ENCODE measurements at places on chromosomes 1 and 21.

DNA sequence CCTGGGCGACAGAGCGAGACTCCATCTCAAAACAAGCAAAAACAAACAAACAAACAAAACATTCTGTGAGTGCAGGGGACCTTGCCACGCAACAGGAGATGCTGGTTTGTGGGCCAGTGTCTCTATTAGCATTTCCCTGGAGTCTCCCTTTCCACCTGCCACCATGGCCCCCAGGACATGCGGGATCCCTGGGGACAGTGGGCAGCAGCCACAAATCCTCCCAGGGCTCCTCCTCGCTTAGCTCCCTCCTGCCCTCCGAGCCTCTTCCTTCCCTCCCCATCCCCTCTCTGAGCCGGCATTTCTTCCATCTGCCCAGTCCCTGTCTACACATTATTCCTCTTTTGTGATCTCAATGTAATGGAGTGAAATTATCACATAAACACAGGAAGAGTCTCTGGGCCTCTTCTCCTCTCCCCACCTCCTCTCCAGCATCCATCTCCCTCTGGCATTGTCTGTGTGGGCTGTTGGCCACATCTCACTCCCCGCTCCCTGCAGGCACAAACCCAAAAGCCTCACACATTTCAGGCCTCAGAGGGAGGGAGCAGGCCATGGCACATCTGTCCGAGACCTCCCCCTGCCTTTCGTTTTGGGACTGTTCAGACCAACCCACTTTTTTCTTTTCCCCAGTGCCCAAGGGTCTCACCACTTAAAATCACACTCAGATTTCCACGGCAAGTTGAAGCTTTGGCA, 144.3 kb downstream of the MIS18A start:
- DNase-seq: no peak

- no peak for DNase-seq
Observed at GRCh38 chr1:18657506-18658201, 27.0 kb downstream of the PAX7 start.

DNA sequence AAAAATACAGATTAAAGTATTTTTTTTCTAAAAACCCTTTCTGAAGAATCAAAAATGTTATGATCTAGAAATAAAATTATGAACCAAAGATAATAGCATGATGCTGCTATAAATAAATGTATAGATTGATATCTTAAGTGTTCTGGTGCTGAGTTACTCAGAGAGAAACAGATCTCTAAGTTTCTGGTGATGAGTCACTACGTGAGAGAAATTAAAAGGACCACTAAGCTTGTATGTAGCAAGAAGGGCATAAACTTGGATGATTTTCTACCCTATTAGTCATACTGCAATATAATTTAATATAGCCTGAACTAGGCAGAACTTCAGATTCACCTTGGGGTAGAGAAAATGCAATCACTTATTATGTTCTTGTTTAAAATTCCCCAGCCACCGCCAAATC, 514.8 kb downstream of the AMY1C start:
- DNase-seq: no peak

GRCh38 chr1:93798291-93798690, 80.7 kb downstream of the DNTTIP2 start:
- DNase-seq: no peak

DNA sequence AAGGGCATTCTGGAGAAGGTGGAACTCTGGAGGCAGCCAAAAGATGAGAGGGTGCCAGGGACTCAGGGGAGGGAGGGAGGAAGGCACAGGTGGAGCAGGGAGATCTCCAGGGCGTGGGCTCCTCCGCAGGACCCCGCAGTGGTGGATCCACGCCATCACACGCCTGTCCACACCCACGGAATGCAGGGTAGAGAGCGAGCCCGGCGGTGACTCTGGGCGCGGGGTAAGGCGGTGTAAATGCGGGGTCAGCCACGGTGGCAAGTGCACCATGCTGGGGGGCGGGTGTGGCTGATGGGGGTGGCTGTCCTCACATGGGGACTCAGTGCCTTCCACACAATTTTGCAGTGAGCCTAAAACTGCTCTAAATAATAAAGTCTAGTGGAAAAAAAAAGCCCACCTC, 105.1 kb upstream of the TTC34 start:
- DNase-seq: no peak

DNA sequence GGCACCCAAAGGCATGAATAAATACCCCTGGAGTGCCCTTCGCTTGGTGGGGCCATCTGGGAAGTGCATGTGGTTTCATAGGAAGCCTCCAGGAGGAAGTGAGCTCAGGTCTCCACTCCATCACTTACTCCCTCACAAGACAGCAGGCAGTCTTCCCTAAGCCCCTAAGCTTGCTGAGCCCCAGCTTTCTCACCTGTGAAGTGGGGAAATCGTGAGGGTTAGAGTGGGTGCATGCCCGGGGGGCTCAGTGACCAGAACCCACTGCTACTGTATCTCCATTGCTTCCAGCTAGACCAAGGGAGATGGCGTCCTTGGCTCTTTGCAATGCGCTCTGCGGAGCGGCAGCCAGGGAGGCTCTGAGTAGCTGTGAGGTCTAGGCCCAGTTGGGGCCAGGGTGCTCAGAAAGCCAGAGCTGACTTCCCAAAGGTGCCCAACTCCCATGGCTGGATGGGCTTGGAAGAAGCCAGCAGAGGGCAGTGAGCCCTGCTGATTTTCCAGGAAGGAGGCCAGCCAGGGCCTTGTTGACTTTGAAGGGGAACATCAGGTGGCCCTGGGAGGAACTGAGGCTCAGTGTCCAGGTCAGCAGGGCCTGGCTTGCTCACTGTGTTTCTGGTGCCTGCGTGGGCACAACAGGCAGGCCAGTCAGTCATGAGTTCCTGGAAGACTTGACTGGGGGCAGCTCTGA, 27.3 kb downstream of the CDCP2 start:
- DNase-seq: no peak

DNA sequence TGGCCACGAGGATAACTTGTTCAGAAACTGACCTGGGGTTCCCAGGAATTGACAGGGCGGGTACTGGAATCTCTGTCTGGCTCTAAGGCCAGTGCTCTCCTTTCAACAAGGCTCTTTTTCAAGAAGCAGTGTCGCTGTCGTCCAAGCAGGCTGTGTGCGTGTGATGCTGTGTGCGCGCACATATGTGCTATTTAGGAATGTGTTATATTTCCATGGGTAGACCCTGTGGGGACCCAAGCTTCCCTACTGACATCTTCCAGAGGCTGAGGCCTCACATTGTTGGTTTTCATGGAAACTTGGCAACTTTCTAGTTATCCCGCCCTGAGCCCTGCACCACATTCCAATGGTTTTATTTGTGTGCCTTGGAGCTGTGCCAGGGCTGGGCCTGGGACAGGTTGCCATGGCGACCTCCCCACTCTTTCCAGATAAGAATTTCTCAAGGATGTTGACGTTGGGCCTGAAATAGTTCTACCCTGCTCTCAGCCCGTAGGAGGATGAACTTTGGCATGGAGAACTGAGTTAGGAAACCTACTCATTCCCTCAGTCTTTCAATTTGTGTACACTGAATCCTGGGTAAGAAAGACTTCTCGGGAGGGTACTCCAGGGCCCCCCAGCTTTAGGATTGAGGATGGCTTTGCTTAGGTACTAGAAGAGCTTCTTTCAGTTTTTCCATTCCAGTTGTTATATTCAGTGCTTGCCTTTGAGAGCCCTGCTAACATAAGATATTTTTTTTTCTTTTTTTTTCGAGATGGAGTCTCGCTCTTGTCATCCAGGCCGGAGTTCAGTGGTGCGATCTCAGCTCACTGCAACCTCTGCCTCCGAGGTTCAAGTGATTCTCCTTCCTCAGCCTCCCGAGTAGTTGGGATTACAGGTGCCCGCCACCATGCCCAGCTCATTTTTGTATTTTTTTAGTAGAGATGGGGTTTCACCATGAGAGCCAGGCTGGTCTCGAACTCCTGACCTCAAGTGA, 38.8 kb upstream of the SRSF10 start:
- DNase-seq: no peak

DNA sequence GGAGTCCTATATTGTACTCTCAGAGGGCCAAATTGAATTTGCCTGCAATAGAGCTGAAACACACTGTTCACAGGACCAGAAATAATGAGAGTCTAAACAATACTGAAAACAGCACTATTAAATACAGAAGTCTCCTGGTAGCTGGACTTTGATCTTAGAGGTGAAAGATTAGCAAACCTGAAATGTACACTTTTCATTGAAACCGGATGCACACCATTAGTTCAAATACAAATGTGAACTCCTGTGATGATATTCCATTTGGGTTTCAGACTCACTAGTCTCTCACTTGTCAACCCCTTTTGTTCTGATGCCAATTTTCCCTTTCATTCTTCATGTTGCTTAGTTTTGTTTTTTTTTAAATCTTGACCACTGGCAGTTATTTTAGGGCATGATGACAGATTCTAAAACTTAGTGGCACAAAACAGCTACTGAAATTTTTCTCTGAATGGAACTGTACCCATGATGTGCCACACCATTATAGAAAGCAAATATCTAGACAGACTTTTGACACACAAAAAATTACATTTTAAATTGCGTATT, 5.9 kb upstream of the TNFSF4 start:
- no peak for DNase-seq

- DNase-seq: no peak
Observed at GRCh38 chr1:1781526-1781903, 3.2 kb upstream of the NADK start.

DNA sequence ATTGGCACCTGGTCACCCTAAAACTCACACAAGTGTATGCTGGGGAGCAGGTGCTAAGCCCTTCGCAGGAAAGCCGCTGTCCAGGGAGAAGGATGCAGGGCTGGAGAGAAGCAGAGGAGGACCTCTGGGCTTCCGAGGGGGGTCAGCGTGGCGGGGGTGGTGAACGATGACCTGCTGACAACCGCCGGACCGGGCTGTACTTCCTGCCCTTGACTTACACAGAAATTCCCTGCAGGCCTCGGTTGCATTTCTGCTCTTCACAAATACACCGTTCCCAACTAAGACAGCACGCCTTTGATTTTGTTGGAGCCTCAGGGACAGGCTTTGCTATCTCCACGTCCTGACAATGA, 37.6 kb downstream of the SLC2A7 start:
- no peak for DNase-seq

GRCh38 chr1:211260141-211261107, 1.3 kb downstream of the RCOR3 start:
- peak; percentile 68 for DNase-seq

DNA sequence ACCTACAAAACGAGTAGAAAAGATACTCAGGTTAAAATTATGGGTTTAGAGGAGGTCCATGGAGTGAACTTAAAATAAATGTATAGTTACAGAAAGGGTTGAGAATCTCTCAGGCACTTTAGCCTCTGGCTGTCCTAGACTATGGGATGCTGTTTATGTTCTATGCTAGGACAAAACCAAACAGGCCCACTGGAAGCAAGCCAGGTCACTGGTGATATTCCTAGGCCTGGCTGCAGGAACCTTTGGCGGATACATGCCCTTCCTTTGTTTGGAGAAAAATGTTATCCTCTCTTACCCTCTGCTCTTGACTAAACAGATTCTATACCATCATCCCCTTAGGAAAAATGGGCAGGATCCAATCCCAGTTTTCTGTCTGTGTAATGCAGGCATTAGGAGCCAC, 90.7 kb upstream of the DUSP10 start:
- DNase-seq: no peak

- no peak for DNase-seq
Observed at GRCh38 chr1:153968972-153969371, 1.3 kb downstream of the CREB3L4 start.

- DNase-seq: no peak
Observed at GRCh38 chr1:245412306-245412705, 257.5 kb downstream of the KIF26B start.

DNA sequence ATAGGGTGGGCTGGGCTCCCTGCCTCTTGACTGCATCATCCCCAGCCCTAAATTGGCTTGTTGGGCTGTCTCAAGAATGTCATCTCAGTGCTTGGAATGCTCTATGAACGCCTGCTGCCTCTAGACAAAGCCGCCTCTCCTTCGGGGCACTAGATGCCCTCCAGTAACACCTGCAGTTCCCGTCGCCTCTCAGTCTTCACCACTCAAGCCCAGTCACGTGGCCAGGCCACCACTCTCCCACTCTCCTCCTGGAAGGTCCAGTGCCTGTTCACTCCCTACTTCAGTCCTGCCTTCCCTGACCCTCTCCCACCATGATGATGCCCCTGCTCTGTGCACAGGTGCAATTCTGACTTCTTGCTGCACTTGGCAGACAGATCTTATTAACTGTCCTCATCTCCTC, 7.0 kb downstream of the TAS1R2 start:
- no peak for DNase-seq

GRCh38 chr1:50292276-50292675, 131.0 kb downstream of the DMRTA2 start:
- no peak for DNase-seq

DNA sequence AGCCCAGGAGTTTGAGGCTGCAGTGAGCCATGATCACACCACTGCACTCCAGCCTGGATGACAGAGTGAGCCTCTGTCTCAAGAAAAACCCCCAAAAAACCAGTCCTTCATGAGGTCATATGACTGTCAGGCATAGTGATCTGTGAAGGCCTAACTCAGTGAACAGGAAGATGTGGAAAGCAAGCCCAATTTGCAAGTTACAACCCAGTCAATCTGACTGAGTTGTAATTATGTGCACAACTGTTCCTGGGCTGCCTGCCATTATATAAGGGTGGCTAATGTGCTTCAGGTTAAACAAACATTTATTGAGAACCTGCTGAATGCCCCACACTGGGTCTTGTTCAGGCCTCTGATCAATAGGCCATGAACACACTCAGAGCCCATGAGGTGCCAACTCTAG, 38.2 kb upstream of the KIRREL1 start:
- DNase-seq: no peak

DNA sequence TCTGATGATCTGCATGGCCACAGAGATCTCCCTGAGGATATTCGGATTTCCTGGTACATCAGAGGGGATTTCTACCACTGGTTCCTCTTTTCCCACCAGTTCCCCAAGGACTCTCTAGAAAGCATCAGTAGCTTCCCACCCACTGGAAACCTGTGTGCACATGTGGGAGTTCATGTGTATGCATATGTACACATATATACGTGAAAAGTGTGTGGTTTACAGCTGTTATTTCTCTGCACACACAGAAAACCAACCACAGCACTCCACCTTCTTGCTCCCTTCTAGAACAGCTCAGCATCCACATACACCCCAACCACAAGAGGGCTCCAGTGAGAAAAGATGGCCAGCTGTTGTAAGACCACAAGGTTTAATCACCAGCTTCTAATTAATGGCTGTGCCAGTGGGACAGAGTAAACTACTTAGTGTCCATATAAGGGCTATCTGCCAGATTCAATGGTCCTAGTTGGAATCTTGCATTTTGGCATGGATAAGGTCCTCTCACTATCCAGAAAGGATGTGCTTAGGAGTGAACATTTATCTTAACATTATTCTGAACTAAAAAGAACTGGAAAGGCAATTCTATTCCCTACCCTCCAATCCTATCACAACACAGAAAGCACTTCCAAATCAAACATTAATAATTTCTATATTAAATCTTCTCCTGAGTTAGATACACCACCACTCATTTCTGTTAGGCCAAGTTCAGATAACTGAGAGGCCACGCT, 24.1 kb downstream of the GPR3 start:
- peak; percentile 11 for DNase-seq

- DNase-seq: no peak
Observed at GRCh38 chr1:226108935-226109828, 46.7 kb downstream of the H3-3A start.

GRCh38 chr1:225851805-225852204, 30.4 kb downstream of the TMEM63A start:
- DNase-seq: no peak

GRCh38 chr1:9133870-9134585, 5.1 kb upstream of the GPR157 start:
- no peak for DNase-seq

- DNase-seq: peak; percentile 15
Observed at GRCh38 chr1:181504399-181504842, 21.1 kb downstream of the CACNA1E start.
